ENCODE measurements at places on chromosomes 7 and 10.

- DNase-seq: no peak
Measured at GRCh38 chr7:65222655-65223054, 151.0 kb upstream of the ZNF92 start.

DNA sequence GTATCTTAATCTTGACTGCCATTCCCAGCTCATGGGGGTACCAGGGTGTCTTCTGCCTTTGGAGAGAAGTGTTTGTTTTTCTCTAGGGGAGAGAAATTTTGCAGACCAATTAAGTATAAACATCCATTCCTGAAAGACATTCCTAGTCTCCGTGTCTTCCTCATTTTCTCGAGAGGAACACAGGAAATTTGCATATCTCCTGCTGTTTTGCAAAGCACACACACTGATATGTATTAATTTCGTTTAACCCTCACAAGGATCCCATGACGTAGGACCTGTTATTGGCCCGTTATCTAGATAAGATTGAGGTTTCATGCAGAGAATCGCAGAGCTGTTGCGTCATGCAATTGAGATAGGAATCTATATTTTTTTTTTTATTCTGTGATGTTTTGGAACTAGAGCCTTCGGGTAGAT is 944 bp downstream of the RHBDD2 start:
- DNase-seq: no peak

- no peak for DNase-seq
Measured at GRCh38 chr10:93992400-93993030, 1.2 kb upstream of the PLCE1 start.

DNA sequence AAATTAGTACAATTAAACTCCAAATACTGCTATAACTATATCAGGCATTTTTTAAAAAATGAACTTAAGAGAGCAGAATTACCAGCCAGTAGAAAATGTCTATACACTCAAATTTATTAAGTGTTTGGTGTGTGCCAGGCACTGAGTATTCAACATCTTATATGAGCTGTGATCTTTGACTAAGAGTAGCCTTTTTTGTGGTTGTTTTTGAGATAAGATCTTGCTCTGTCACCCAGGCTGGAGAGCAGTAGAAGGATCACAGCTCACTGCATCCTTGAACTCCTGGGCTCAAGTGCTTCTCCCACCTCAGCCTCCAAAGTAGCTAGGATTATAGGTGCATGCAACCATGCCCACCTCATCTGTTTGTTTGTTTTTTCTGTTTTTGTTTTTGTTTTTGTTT is 102.5 kb upstream of the CELF2 start:
- no peak for DNase-seq

DNA sequence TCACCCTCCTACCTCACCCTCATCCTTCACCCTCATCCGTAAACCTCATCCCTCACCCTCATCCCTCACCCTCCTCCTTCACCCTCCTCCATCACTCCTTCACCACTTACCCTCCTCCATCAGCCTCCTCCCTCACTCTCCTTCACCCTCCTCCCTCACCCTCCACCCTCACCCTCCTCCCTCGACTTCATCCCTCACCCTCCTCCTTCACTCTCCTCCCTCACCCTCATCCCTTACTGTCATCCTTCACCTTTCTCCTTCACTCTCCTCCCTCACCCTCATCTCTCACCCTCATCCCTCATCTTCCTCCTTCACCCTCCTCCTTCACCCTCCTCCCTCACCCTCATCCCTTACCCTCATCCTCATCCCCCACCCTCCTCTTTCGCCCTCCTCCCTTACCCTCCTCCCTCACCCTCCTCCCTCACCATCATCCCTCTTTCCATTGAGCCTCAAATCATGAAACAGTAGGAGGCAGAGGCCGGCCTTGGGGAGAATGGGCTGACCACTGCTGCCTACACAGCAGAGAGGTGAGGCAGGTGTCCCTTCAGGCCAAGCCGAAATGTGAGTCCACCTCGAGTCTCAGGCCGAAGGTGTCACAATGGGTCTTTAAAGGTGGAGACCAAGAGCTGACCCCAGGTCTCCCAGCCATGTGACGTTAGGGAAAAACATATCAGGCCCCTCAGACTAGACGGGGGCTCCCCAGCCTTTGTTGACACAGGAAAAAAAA is 53.0 kb downstream of the PDGFA start:
- DNase-seq: no peak

DNA sequence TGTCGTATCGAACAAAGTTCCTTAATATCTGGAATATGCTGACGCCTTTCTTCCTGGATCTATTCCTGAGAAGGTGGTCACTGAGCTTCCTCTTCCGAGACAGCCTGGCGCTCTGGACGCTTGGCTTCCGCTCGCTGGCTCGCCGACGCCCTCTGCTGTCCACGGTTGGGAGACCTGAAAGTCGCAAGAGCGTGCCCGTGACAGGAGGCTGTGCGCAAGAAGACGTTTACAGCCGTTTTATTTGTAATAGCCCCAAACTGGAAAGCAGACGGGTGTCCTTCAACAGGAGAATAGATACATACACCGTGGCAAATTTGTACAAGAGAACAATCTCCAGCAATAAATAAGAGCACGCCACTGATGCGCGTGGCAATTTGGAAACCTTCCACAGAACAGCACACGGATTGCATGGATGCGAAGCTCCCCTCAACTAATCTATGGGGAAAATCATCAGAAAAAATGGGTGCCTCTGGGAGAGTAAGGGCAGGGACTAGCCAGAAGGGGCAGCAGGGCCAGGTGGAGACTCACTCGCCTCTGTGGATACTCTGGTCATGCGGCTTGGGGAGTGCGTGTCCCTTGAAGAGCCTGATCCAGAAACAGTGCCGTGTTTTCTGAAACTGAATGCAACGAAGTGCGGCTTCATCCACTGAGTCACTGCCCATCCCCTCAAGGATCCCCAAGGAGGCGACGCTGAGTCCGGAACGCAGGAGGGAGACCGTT is 41.5 kb upstream of the BNIP3 start:
- DNase-seq: peak; percentile 49

DNA sequence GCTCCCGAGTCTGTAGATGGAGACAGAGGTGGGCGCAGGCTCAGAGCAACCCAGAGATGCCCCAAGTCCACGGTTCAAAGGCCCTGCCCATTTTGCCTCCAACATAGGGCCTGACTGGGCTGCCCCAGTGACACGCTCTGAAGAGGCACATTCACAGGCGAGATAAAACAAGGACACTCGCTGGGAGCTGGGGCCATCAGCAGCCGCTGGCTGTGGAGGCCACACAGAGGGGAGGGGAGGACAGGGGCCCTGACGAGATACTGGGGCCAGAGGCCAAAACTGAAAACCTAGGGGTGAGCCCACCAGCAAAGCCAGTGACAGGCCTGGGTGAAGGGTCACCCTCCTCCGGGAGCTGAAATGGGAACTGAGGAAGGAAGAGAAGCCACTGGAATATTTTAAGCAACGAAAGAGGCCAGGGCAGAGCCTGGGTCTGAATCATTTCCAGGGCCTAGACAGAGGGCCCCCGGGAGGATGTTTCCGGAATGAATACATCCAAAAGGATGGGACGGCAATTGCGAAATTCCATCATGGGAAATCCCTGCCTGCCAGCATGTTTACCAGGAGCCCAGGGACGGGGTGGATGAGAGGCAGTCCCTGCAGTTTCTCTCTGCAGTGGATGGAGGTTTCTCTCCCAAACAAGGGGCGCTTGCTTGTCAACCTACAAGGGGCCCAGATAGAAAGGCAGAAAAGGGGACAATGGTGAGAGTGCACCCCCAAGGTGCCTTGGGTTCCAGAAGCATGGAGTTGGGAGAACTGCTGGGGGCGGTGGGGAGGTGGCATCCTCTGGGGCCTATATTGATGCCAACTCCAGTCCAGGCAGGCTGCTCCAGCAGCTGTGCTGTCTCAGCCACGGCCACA is 29.0 kb upstream of the HSPA12A start:
- no peak for DNase-seq

DNA sequence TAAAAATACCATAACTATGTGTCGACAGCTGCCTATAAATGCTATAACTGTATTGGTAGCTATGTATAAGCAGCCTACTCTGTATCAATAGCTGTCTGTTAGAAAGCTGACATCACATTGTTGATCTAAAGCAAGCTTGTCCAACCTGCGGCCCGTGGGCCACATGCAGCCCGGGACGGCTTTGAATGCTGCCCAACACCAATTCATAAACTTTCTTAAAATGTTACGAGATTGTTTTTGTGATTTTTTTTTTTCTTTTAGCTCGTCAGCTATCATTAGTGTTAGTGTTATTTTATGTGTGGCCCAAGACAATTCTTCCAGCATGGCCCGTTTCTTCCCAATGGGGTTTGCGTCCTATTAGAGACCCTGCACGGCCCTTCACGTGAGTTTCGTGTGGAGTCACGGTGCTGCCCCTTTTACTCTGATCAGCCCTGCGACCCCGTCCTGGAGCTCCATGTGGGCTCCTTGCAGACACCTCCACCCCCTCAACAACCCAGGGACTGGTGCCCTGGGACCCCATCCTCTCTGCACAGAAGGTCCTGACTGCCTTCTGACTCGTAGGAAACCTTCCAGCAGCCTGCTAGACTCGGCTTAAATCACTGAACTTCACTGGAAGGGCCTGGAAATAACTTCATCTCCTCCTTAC is 4.5 kb upstream of the PRKAR1B start:
- DNase-seq: no peak

DNA sequence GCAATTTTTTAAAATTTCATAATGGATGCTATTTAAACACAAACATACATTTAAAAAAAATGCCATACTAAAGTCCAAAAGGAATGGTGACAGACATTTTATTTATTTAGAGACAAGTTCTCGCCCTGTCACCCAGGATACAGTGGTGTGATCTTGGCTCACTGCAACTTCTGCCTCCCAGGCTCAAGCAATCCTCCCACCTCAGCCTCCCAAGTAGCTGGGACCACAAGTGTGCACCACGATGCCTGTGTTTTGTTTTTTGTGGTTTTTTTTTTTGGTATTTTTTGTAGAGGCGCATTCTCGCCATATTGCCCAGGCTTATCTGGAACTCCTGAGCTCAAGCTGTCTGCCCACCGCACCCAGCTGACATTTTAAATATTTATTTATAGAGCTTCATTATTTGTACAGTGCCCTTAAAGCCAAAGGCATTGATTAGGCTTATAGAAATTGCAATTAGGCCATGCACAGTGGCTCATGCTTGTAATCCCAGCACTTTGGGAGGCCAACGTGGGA is 703.5 kb downstream of the AUTS2 start:
- no peak for DNase-seq

DNA sequence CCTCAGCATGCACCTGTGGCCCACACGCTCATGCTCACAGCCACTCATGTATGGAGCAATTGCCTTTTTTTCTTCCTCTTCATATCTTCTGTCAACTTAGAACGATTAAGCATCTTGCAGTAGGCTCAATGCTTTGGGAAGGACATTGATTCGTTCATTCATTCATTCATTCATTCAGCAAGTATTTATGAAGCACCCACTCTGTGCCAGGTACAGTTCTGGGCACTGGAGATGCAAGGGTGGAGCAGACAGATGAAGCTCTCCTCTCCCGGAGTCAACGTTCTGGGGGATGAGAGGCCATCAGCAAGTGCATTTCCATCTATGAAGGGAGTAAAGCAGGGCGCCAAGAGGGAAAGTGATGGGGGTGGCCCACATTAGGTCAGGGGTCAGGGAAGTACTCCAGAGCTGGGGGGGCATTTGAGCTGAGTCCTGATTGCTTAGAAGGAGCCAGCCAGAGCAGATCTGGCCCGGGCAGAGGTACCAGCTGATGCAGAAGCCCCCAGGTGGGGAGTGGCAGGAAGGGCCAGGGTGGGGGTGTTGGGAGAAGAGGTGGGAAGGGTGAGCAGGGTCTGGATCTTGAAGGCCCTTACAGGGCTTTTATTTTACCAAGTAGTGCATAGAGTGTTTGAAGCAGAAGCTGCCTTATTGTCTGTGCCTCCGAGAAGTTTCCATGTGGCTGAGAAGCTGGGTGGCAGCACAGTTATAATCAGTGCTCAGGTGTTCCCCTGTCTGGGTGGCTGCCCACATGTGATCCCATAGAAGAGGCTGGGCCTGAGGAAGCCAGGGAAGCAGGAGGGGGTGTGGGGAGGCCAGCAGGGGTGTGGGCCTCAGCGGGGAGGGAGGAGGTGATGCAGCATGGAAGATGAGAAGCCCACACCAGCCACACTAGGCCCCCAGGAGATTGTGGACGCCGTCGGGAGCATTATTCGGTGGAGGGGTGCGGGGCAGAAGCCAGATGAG is 36.2 kb downstream of the CHST3 start:
- DNase-seq: no peak

- no peak for DNase-seq
Measured at GRCh38 chr7:40833888-40834234, 699.1 kb downstream of the SUGCT start.

DNA sequence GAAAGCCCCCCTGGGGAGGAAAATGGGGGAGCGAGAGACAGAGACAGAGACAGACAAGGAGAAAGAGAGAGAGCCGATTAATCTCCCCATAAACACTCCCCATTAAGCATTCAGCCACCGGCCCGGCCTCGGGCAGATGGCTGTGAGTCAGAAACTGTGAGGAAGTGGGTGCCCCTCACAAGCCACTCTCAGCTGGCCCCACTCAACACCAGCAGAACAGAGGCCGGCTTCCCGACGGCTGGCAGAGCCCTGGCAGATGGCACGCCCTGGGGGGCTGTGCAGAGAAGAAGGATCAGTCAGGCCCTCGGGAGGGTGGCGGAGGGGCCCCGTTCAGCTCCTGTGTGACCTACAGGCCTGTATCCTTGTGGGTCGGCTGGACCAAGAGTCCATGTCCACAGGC is 41.2 kb downstream of the CAMK2B start:
- no peak for DNase-seq

DNA sequence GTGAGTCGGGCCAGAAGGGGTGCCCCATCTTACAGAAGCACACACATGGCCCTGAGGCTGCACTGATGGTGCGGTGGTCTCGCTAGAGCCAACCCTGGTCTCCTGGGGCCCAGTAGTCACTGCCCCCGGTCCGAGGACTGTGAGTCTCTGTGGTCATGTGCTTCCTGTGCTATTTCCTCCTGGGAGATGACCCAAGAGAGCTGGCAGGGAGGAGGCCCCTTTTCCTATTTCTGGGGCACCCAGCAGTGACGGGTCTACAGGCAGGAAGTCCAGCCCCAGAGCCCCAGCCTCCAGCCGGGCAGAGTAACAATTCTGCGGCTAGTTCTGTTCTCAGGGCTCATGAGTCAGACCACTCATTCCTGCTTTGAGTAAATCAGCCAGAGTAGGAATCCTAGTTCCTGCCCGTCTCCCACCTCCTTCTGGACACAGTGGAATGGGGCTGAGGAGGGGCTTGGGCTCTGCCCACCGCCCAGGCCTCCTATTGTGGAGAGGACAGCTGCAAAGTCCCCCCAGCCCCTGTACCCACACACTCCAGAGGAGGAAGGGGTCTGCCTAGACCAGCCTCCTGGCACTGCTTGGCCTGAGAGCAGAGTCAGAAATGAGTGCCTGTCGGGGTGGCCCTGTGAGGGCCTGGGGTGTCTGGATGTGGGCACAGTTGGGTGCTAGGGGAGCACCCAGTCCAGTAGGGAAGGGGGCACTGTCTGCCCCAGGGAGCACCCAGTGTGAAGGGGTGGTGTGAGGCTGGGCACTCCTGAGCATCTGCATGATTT is 80.5 kb upstream of the PPIF start:
- no peak for DNase-seq

- DNase-seq: no peak
Measured at GRCh38 chr7:101518336-101518735, 110.8 kb downstream of the MYL10 start.

DNA sequence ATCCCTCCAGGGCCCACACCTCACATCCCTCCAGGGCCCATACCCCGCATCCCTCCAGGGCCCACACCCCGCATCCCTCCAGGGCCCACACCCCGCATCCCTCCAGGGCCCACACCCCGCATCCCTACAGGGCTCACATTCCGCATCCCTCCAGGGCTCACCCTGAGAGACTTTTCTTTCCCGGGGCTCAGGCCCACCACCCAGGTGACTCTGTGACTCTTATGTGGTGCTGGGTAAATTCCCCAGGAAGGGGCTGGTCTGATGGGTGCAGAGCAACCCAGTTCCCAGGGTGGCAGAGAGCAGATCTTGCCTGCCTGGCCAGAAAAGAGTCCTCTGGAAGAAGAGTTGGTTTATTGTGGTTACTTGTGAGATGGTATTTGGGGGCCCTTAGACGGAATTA is 290.7 kb downstream of the TCERG1L start:
- no peak for DNase-seq
